A549 treated with AZD2906 at 1 μM for 4 hours (cell line): ENCODE measurements at places on chromosomes 13 and 19. TPM values are rescaled to one million over a fixed set of nuclear protein-coding genes. Genes with fewer than 3 reads are reported as not detected.

Gene LGALS14
- not detected in 5 replicates for total RNA-seq

Gene TMEM221
- 0.31 to 0.71 TPM (median 0.64 TPM) in 5 replicates for total RNA-seq

Gene A1BG
- total RNA-seq, result 8.5 to 15.2 TPM (median 13.9 TPM) in 5 replicates

Gene RUBCNL
- total RNA-seq, result 0.08 to 0.18 TPM (median 0.09 TPM) in 5 replicates

Gene PPP1R13L
- total RNA-seq, result 35.8 to 49.1 TPM (median 40.0 TPM) in 5 replicates

Gene PSG2
- 0.07 TPM in 1 of 5 replicates, not detected in the others for total RNA-seq

Gene S1PR4
- 0.10 to 0.22 TPM (median 0.14 TPM) in 5 replicates for total RNA-seq

Gene KLK8
- total RNA-seq, result not detected in 5 replicates

Gene PRTN3
- total RNA-seq, result 0.15 to 0.60 TPM (median 0.43 TPM) in 5 replicates

Gene GDF15
- total RNA-seq, result 10.6 to 23.6 TPM (median 18.0 TPM) in 5 replicates

Gene VSTM1
- total RNA-seq, result 0.43 to 0.83 TPM (median 0.50 TPM) in 5 replicates

Gene CYSLTR2
- total RNA-seq, result not detected in 5 replicates

Gene FBXO17
- total RNA-seq, result 62.2 to 79.7 TPM (median 78.0 TPM) in 5 replicates

Gene CCDC194
- not detected in 5 replicates for total RNA-seq

Gene POSTN
- 0.05 to 0.06 TPM (median 0.05 TPM) in 3 of 5 replicates, not detected in the others for total RNA-seq

Gene GNG8
- not detected in 5 replicates for total RNA-seq

Gene KCNRG
- 0.32 to 0.75 TPM (median 0.54 TPM) in 5 replicates for total RNA-seq

Gene EFNB2
- 3.4 to 4.4 TPM (median 4.0 TPM) in 5 replicates for total RNA-seq

Gene MYH14
- 5.3 to 6.4 TPM (median 5.8 TPM) in 5 replicates for total RNA-seq

Gene CEACAM7
- 0.07 to 0.12 TPM (median 0.09 TPM) in 5 replicates for total RNA-seq

Gene DIAPH3
- 6.2 to 8.8 TPM (median 7.6 TPM) in 5 replicates for total RNA-seq

Gene CGB2
- total RNA-seq, result 0.09 to 0.21 TPM (median 0.21 TPM) in 3 of 5 replicates, not detected in the others

Gene ZNF98
- not detected in 5 replicates for total RNA-seq

Gene CCDC70
- total RNA-seq, result not detected in 5 replicates

Gene PSG11
- not detected in 5 replicates for total RNA-seq

Gene CEACAM16
- total RNA-seq, result 0.03 to 0.13 TPM (median 0.11 TPM) in 5 replicates

Gene CLEC4G
- not detected in 5 replicates for total RNA-seq

Gene CHMP2A
- 189 to 217 TPM (median 204 TPM) in 5 replicates for total RNA-seq

Gene PRODH2
- total RNA-seq, result 0.14 to 0.56 TPM (median 0.23 TPM) in 5 replicates

Gene DZIP1
- 10.6 to 12.3 TPM (median 11.6 TPM) in 5 replicates for total RNA-seq

Gene SIAH3
- total RNA-seq, result not detected in 5 replicates

Gene PODNL1
- total RNA-seq, result 0.65 to 1.6 TPM (median 1.4 TPM) in 5 replicates

Gene ADGRE2
- total RNA-seq, result 0.51 to 1.1 TPM (median 0.66 TPM) in 5 replicates

Gene HAUS5
- total RNA-seq, result 11.1 to 17.3 TPM (median 14.6 TPM) in 5 replicates
